ENCODE measurements at places on chromosomes 7 and 10. TPM values are rescaled to one million over a fixed set of nuclear protein-coding genes. Genes with fewer than 3 reads are reported as not detected.

ADAM12 gene
- 141 TPM for total RNA-seq

TMEM213 gene
- total RNA-seq, result not detected

PSPH gene
- total RNA-seq, result 62.5 TPM

ERV3-1 gene
- 6.4 TPM for total RNA-seq
